ENCODE measurements at places on chromosomes 5 and 9.

DNA sequence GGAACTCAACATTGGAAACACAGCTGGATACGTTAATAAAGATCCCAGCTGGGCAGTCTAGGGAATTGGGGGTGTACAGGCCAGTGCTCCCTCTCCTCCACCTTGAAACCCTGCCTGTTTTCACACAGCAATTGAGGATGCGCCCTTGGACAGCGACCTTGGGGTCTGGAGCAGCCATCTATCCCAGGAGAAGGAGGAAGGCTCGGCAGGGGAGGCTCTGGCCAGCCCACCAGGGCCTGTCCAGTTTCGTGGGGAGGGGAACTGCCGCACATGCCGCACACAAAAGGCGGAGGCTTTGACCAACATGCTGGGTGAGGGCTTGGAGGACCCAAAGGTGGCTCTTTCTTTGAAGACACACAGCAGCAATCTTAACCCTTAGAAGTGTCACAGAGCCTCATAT, 1.4 kb downstream of the COL23A1 start:
- H3K4me3 ChIP-seq, result peak overlapping the region; percentile 63
- H3K27ac ChIP-seq, result no peak overlapping the region
- peaks cover 38% of the 10 kb centered on the region for H3K4me1 ChIP-seq
- peaks cover 6% of the 10 kb centered on the region for H3K36me3 ChIP-seq
- DNase-seq, result no peak

DNA sequence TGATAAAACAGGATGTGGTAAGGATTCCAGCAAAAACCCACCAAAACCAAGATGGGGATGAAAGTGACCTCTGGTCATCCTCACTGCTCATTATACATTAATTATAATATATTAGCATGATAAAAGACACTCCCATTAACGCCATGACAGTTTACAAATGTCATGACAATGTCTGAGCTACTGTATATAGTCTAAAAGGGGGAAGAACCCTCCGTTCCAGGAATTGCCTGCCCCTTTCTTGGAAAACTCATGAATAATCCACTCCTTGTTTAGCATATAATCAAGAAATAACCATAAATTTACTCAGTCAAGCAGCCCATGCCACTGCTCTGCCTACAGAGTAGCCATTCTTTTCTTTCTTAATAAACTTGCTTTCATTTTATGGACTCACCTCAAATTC, 96.4 kb upstream of the VLDLR start:
- H3K27me3 ChIP-seq, result no peaks in the 10 kb centered on the region
- H3K27ac ChIP-seq, result no peak overlapping the region
- peaks cover 25% of the 10 kb centered on the region for H3K36me3 ChIP-seq
- H3K4me3 ChIP-seq, result no peak overlapping the region

- H3K36me3 ChIP-seq, result no peaks in the 10 kb centered on the region
- no peak for DNase-seq
- H3K27ac ChIP-seq, result no peak overlapping the region
- H3K27me3 ChIP-seq, result peaks cover 7% of the 10 kb centered on the region
- peaks cover 5% of the 10 kb centered on the region for H3K4me1 ChIP-seq
Measured at GRCh38 chr9:125987420-125987819, 240.2 kb downstream of the PBX3 start.

DNA sequence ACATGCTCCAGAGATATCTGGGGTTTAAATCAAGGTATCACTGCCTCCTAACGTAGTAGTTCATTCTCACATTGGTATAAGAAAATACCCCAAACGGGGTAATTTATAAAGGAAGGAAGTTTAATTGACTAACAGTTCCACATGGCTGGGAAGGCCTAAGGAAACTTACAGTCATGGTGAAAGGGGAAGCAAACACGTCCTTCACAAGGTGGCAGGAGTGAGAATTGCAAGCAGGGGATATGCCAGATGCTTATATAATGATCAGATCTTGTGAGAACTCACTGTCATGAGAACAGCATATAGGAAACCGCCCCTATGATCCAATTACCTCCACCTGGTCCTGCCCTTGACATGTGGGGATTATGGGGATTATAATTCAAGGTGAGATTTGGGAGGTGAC, 1280.2 kb upstream of the C9orf72 start:
- no peak for DNase-seq
- H3K36me3 ChIP-seq, result no peaks in the 10 kb centered on the region
- H3K4me1 ChIP-seq, result no peaks in the 10 kb centered on the region
- H3K27me3 ChIP-seq, result peaks cover 5% of the 10 kb centered on the region

DNA sequence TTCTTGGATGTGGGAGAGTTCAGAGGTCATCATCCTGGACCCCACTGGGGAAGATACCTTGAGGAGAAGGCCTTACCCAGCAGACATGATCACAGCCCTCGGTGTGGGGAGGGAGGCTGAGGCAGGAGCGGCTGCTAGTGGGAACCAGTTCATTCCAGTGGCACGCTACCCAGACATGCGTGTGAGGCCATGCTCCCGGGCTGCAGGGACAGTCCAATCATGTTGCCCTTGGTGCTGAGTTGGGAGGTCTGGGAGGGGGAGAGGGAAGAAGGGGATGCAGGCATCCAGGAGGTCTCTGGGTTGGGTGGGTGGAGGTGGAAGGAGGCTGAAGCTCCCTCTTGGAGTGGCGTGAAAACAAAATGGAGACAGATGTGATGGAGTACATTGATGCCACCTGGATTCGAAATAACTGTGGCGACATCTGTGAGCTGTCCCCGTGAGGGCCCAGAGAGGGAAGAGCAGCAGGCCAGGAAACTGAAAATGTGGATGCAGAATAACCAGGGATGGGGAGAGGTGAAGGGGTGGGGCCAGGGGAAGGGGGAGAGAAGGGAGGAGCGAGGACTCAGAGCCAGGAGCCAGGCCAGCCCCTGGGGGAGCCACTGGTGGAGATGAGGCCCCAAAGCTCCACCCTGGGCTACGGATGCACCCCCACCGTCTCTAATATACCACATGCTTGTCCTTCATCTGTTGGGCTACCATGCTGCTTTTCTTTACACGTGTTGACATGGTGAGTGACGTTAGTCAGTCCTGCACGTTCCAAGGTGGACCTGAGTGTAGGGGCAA, 16.2 kb downstream of the NDUFS6 start:
- H3K27ac ChIP-seq, result no peak overlapping the region
- H3K27me3 ChIP-seq, result no peaks in the 10 kb centered on the region
- no peak for DNase-seq
- H3K4me3 ChIP-seq, result no peak overlapping the region
- H3K36me3 ChIP-seq, result peaks cover 78% of the 10 kb centered on the region

DNA sequence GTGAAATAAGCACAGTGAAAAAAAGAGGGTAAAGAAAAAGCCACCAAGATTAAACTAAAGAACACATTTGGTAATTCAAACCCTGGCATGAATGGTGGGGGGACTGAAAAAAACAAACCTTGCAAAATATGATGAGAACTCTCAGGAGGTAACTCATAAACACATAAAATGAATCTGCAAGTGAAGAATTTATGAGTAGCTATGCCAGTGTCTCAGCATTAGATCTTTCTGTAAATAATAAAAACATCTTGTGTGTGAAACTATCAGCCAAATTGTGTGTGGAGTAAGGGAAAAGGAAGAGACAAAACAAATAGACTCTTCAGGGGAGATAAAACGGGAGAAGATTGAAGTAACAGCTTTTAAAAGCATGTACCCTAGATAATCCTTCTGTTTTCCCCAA, 129.6 kb upstream of the SPEF2 start:
- no peaks in the 10 kb centered on the region for H3K36me3 ChIP-seq
- peaks cover 2% of the 10 kb centered on the region for H3K27me3 ChIP-seq
- no peak overlapping the region for H3K4me3 ChIP-seq
- H3K4me1 ChIP-seq, result peaks cover 10% of the 10 kb centered on the region

DNA sequence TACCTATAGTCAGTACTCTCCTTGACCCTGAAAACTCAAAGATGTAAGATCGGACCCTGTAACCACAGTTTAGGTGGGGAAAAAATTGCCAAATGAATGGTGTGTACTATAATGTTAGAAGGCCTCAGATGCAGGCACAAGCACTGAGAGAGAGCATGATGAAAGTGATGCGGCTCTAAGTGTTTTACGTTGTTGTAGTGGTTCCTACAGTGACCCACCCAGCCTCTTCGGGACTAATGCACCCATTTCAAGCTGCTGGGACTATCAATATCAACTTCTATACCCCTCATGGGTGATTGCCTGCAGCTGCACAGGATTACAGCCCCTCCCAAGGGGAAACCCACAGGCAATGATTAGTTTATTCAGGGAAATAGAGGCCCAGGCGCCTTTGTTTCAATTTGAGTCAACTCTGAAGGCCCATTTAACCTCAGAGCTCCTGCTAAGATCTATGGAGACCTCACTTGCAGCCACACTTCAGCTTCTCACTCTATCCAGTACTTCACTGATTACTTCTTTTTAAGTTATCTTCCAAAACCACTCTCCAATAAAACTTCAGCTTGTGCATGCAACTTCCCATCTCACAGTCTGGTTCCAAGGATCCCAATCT, 340.7 kb downstream of the NR2F1-AS1 start:
- DNase-seq, result no peak
- H3K4me3 ChIP-seq, result no peak overlapping the region
- no peak overlapping the region for H3K27ac ChIP-seq

DNA sequence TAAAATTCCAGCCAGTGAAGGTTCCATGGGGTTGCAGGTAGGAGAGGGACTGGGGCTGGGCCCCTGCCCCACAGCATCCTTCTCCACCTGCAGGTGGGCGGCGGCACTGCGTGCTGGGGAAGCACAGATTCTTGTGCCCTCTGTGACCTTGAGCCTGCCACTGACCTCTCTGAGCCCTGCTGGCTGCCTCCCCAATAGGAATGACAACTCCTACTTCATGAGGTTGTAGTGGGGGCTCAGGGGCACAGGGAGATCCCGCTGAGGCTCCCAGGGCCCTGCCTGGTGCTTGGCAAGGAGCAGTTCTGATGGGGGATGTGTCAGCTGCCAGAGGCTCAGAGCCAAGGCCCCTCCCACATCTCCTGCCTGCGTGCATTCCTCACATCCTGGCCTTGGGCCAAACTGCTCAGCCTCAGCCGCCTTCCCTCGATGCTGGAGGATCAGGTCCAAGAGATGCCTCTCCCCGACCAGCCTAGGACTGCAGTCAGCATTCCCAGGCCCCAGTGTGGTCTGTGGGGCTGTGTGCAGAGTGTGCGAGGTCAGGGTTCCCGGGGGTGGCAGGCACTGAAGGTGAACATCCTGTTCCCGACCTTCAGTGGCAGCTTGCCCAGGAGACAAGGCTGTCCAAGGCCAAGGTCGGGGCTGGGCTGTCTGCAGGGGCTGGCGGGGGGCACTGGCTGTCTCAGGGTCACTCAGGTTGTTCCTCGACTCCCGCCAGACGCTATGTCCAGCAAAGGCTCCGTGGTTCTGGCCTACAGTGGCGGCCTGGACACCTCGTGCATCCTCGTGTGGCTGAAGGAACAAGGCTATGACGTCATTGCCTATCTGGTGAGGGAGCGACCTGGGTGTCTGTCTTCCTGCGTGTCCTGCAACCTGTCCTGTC, 7.0 kb downstream of the ASS1 start:
- no peaks in the 10 kb centered on the region for H3K27me3 ChIP-seq
- no peaks in the 10 kb centered on the region for H3K36me3 ChIP-seq
- peaks cover 57% of the 10 kb centered on the region for H3K4me1 ChIP-seq
- H3K27ac ChIP-seq, result peak overlapping the region; percentile 79
- peak; percentile 96 for DNase-seq
- no peak overlapping the region for H3K4me3 ChIP-seq

GRCh38 chr5:150601491-150602345, 38.7 kb upstream of the SYNPO start:
- peak overlapping the region; percentile 51 for H3K4me3 ChIP-seq
- H3K36me3 ChIP-seq, result no peaks in the 10 kb centered on the region
- no peaks in the 10 kb centered on the region for H3K27me3 ChIP-seq
- DNase-seq, result no peak
- peak overlapping the region; percentile 86 for H3K27ac ChIP-seq
- peaks cover 60% of the 10 kb centered on the region for H3K4me1 ChIP-seq

DNA sequence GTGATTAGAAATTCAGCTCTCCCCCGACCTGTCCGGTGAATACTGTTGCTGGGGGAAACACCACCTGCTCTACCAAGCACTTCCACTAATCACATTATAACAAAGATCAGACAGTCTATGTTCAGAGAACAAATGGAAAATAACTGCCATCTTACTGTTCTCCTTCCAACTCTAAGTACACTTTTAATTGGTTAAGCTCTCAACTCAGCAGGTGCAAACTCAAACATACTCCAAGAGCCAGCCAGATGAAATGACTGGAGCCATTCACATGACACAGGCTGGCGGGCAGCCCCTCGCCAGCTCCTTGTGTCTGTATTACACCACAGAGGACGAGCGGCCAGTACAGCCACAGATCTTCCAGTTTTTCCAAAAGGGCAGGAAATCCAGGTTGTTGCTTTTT, 16.1 kb downstream of the LIFR start:
- no peak overlapping the region for H3K27ac ChIP-seq
- H3K27me3 ChIP-seq, result no peaks in the 10 kb centered on the region

DNA sequence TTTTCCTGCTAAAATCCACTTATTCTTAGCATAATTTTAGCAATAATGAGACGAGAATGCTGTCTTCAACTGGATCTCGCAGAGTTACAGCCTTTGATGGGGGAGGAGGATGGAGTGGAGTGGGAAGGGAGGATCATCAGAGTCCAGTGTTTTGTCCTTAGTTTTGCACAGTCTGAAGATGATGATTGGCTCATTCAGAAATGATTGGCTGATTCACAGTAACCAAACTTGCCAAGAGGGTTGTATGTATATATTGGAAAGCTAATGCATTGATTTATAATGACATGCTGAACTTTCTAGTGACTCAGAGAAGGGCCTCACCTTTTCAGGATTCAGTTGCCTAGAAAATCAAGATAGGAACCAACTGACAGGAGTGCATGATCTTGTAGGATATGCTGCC, 448.0 kb downstream of the CCDC171 start:
- H3K36me3 ChIP-seq, result peaks cover 2% of the 10 kb centered on the region
- no peak overlapping the region for H3K27ac ChIP-seq
- no peaks in the 10 kb centered on the region for H3K4me1 ChIP-seq
- H3K4me3 ChIP-seq, result no peak overlapping the region
- DNase-seq, result no peak
- no peaks in the 10 kb centered on the region for H3K27me3 ChIP-seq

DNA sequence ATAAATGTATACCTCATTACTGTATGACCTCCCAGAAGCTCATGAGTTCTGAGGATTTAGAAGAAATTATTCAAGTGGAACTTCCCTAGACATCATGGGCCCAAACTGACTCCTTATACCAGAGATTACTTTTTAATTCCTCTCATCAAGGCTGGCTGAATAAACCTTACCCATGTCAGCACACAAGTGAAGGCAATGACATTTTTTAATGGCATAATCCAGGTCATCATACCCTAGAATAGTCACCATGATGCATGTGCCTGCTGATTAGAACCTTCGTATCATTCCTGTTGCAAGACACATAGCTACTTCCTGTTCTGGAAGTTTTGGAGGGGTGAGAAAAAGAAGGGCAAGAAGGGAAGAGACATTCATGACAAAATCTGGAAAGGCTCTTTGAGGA, 49.8 kb upstream of the IFNK start:
- H3K4me1 ChIP-seq, result peaks cover 29% of the 10 kb centered on the region
- H3K27me3 ChIP-seq, result no peaks in the 10 kb centered on the region
- DNase-seq, result no peak
- no peak overlapping the region for H3K27ac ChIP-seq

DNA sequence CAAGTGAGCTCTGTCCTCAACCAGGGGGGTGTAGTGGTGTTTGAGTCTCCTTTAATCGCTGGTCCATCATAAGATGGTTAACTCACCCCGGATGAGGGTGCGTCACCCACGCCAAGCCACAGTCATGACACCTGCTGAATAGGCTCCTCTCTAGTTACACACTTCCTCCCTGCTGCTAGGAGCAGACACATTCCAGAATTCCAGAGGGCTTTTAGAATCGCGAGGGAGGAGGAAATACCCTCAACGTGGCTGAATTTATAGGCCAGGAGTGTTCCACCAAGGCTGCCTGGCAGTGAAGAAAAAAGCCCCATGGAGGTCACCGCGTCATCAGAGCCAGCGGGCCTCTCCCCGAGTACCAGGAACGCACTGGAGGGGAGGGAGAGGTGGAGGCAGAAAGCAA, 5.1 kb downstream of the GLRX start:
- no peaks in the 10 kb centered on the region for H3K27me3 ChIP-seq
- H3K36me3 ChIP-seq, result peaks cover 15% of the 10 kb centered on the region
- peaks cover 40% of the 10 kb centered on the region for H3K4me1 ChIP-seq
- H3K4me3 ChIP-seq, result peak overlapping the region; percentile 11
